SHP77 (cell line): ENCODE measurements at places on chromosomes 1 and 21.

DNA sequence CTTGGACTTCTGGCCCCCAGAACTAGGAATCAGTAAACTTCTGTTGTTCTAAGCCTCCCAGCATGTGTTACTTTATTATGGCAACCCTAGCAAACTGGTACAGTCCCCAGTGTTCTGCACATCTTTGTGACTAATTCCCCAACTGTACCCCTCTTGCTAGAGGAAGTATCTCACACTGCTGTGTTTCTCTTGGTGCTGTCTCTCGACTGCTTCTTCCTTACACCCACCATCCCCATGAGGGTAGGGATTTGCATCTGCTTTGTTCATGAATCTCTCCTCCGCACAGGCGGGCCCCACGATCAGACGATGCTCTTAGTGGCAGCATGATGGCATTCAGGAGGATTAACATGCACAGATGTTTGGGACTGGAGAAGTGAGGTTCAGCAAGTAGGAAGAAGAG, 46.7 kb downstream of the CLIC6 start:
- DNase-seq = no peak

GRCh38 chr1:236543065-236543669, 19.4 kb downstream of the LGALS8 start:
- DNase-seq = no peak

DNA sequence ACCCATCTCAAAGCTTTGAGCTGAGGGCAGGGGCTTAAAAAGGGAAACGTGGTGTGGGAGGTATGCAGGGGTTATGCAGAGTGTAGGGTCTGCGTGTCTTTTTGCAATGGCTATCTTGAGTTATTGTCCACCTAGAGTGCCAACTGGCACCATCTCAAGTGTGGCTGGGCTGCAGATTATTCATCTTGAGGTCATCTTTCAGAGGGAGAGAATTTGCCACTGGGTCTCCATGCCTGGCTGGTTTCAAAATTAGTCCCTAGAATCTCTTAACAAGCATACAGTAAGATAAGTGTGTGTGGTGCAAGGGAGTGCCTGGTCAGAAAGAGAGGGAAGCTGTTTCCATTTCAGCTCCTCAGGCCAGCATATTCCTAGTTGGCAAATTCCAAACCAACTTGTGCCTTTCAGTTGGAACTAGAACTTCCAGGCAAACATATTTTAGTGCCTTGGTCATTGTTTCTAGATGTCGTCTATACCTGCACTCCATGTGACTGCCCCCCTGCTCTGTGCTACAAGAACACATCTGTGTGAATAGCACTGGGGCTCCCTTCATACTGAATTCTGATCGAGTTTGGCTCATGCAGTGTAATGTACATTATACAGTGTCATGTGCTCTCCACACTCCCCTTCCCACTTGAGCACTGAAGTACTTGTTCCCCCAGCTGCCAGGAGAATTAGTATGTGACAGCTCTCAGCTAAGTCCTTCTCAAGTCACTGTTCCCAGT, 5.0 kb upstream of the OR2T8 start:
- DNase-seq = no peak

GRCh38 chr1:229309684-229310083, 33.2 kb downstream of the CCSAP start:
- DNase-seq = no peak

DNA sequence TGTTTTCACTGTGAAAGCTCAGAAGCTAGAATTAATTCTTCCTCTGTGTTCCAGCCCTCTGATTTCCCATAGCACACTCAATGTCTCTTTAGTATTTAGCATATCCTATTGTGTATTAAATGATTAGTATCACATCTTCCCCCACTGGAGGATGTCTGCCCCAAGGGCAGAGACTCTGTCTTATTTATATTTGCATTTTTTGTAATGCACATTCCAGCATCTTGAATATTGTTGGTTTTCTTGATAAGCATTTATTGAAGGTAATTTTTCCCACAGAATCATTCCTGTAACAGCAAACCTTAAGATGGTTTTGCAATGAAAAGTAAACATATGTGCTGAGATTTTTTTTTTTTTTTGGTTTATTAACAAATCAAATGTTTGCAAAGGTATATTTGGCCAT, 34.1 kb downstream of the CENPF start:
- DNase-seq = no peak

DNA sequence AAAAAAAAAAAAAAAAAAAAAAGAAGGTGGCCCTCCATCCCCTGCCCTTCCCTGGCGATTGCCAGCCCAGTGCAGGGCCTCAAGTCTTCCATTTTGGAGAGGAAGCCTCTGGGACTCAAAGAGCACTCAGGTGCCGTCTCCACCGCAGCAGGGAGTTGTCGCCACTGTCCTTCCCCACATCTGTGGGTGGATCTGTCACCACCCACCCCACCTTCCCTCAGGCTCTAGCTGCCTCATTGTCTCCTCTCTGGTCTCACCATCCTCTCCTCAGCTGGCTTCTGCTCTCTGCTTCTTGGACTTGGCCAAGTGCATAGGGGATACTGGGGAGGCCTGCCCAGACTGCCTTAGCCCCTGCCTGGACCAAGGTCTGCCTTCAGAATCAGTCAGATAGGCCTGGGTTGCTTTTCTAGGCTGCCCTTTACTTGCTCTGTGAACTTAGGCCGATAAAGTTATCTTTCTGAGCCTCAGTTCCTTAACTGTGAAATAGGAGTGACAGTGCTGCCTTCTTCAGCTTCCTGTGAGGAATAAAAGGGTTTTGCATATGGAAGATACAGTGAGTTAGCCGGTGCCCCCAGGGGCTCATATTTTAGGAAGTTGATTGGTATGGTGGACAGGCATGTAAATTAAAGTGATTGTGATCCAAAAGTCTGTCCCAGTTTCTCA, 15.8 kb downstream of the RCC1 start:
- no peak for DNase-seq
